ENCODE measurements at places on chromosomes 5 and 9.

- no peak for DNase-seq
Measured at GRCh38 chr9:110820381-110820780, 151.8 kb downstream of the MUSK start.

DNA sequence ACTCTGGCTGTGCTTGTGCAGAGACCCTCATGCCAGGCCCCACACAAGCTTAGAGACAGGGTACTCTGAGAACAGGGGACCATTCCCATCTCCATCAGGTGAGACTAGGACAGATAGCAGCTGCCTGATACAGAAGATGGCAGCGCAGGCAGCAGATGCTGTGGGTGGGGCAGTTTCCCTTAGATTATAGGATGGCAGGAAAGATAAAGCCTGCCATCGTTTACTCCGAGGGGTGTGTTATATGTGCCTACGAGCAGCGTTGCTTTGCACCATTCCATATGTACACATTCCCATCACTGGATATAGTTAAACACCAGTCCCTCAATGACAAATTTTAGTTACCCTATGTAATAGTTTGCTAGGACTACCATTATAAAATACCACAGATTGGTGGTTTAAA, 135.2 kb downstream of the SMARCA2 start:
- DNase-seq: no peak

GRCh38 chr9:94586316-94586715, 7.3 kb downstream of the FBP2 start:
- no peak for DNase-seq

GRCh38 chr9:134026581-134026980, 1.3 kb downstream of the BRD3OS start:
- DNase-seq: no peak

DNA sequence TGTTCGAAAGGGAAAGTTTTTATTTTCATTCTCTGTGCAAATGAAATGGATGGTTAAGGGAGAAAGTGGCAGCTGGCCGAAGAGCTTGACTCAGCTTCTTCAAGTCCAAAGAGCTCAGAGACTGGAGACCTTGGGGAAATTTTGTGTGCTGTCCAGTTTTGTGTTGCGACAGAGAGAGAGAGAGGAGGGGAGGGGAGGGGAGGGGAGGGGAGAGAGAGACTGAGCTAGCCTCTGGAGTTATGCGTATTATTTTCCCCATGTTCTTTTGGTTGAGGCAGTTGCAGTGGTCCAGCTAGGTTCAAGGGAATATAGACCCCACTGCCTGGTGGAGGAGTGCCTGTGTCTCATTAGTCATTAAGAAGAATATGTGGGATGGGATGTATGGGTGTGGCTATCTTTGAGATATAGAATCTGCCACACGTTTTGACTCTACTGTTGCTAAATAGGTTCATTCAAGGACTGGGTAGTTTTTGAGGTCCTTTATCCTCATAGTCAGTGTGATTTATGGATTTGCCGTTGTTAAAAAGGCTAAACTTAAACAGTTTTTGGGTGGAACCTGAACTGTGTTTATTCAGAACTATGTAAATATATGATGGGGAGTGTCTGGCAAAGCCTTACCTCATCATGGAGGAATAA, 69.7 kb downstream of the ARHGAP26 start:
- no peak for DNase-seq

DNA sequence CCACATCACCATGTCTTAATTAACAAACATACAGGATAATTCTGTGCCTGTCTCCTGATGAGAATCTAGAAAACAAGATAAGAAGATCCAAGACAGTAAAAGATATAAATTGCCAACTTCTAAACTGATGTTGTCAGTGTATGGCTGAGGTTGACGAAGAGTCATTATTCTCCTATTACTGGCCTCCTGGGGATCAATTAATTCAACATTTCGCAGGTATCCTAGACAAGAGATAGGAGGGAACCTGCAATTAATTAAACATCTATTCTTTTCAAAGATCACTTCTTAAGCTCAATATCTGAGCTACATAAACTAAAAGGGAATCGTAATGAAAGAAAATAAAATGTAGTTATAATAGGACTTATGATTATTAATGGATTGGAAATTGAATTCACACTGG, 232.0 kb upstream of the GRIA1 start:
- no peak for DNase-seq

- DNase-seq: no peak
Measured at GRCh38 chr5:58842852-58843251, 260.0 kb downstream of the RAB3C start.

DNA sequence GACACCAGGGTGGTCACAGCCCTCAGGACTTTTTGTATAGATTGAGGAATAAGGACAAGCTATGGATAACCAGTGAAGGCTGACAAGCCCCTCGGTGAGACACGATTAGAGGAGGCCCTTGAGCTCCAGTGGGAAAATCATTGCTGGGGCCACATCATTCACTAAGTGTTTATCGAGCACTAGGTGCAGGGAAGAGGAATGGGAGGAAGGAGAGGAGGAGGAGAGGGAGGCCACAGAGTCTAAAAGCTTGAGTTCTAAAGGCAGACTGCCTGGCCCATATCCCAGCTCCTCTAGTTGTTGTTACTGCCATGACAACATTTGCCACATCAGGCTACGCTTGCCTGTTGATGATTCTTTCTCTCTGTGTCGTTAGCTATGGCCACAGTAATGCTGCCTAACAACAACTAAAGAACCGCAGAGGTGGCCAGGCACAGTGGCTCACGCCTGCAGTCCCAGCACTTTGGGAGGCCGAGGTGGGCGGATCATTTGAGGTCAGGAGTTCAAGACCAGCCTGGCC, 37.6 kb downstream of the NKX2-5 start:
- DNase-seq: no peak

DNA sequence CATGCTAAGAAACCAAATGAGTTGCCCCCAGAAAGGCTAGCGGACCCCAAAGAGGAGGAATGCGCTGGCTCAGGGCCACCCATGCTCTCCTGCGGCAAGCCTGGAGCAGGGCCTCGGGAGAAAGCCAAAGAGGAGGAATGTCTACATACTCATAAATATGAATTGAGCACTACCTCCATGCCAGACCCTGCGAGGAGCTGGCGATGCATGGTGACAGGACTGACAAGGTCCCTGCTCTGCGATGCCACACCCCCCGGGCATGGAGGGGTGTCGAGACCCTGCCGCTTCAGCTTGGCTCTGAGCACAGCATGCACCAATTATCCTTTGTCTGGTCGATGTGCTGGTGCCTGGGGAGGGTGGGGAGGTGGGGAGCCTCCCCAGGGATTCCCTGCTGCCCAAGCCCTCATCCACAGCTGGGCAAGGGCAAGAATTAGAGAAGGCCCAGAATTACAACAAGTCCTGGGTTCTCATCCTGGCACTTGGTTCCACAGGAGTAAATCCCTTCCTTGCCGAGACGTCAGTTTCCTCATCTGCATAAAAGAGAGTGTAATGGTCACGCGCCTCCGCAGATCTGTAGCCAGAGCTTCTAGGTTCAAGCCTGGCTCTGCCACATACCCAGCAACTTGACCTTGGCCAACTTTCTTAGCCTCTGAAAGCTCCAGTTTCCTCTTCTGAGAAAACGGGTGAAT, 74.4 kb downstream of the FAM114A2 start:
- DNase-seq: no peak

GRCh38 chr5:65668696-65669095, 43.9 kb downstream of the SHLD3 start:
- no peak for DNase-seq

DNA sequence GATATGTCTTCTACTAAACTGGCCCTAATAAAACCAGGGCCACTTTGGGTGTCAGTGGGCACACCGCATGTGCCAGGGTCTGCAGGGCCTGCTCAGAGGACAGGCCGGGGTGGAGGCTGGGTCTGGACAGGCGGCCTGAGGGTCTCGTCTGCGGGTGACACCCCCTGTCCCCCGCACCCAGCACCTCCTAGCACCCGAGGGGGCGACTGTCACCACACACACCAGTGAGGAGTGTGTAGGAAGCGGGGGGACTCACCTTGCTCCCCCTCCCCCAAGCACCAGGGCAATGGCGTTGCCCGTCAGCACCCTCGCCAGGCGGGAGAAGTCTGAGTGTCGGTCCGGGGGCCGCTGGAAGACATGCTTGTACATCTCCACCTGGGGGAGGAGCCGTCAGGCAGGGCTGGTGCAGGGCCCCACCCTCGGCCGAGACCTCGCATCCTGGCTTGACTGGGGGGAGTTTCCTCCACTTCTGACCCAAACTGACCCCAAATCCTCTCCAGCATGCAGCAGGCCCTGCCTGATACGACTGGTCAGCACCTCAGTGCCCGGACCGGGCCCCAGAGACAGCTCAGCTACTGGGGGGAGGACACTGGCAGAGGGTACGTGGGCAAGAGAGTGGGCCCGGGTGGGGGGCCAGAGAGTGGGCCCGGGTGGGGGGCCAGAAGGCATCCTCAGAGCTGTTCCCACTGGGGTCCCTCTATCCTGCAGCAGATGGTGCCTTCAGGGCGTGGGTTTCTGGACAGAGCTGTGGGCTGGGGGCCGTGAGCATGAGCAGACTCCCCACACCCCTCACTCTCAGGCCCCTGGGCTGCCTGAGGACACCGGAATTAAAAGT, 18.9 kb upstream of the NSMF start:
- DNase-seq: no peak

- DNase-seq: no peak
Measured at GRCh38 chr9:36969216-36969771, 64.8 kb downstream of the PAX5 start.

GRCh38 chr5:127801751-127802476, 98.7 kb downstream of the CCDC192 start:
- DNase-seq: no peak

- DNase-seq: no peak
Measured at GRCh38 chr5:124289641-124290311, 456.7 kb downstream of the ZNF608 start.

- DNase-seq: no peak
Measured at GRCh38 chr5:134422791-134423365, 11.2 kb upstream of the CDKN2AIPNL start.

DNA sequence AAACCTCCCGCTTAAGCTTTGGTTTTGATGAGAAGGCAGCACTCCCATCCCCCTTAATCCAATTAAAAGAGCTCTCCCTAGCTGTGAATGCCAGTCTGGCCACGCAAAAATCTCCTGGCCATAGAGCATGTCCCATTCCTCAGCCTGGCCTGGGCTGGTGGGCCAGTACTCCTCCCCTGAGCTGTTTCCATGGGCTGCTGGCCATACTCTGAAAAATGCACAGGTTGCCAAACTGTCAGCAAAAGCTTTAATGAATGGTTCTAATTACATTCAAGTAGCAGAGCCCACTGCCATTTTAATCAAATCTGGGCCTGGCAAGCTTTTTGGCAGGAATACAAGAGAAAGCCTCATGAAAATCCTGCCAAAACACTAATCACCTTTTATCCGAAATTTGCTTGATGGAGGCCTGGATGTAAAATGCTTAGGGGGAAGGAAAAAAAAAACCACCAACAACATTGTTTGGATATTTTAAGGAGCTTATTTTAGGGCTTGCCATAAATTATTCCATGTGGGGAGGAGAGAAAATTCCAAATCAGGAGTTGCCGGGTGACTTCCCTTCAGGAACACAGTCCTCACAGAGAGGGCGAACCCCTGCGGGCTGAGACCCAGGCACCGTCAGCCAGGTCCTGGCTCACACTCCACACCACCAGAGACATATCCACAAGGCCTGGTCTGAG, 243.3 kb downstream of the SEC61B start:
- DNase-seq: no peak

DNA sequence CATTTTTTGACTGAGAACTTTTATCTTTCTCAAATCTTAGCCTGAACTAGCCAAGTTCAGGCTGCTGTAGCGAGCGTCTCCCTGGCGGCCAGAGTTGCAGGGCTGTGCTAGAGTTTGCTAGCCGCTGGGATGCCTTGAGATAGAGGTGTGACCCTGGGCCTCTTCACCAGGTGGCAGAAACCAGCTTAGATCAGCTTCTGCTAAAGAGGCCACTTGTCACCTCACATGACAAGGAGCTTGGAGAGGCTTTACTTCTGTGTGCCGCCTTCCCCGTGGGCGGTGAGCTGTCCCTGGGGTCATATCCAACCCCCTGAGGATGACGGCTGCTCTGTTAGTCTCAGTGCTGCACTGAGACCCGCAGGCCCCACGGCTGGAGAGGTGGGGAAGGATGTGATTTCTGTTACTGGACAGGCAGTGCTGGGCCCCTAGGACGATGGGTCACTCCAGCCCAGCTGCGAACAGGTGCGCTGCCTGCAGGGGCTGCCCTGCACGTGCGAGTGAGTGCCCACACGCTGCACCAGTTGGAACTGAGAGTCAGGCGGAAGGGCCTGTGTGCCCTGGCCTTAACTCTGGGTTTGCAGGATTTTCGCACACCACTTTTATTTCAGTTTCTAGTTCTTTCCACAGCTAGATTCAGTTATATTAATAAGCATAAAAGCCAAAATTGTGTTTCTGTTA, 63.8 kb downstream of the EHMT1 start:
- no peak for DNase-seq

DNA sequence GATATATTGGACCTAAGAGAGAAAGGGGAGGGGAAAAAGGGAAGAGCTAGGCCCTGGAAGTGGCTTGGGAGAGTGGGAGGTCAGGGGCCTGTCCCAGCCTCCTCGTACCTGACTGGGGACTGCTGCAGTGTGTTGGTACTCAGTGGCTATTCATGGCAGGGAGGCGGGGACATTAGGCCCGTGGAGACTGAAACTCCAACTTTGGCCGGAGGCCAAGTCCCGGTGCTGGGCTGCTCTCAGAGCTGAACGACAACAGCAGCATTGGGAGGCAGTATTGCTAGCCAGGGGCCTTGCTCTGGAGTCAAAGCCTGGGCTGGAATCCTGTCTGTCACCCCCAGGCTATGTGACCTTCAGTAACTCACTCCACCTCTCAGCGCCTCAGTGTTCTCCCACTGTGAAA, 37.8 kb downstream of the NEURL1B start:
- DNase-seq: no peak

GRCh38 chr9:73146111-73146815, 5.4 kb upstream of the ANXA1 start:
- DNase-seq: no peak

DNA sequence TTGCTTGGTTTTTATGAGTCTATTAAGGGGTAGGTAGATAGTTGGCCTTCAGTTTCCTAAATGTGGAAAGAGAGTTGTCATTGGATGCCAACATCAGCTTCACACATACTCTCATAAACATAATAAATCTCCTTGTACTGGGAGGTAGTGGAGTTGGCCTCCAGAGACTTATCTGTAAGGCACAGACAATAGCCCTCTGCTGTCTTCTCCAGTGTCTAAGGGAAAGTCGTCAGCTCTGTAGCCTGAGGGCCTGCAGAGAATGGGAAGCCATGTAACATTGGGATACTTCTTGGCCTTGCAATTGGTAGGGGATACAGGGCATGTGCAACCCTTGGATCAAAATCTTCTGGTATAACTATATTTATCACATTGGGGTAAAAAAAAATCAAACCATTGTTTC, 331.9 kb upstream of the KLF9 start:
- no peak for DNase-seq

DNA sequence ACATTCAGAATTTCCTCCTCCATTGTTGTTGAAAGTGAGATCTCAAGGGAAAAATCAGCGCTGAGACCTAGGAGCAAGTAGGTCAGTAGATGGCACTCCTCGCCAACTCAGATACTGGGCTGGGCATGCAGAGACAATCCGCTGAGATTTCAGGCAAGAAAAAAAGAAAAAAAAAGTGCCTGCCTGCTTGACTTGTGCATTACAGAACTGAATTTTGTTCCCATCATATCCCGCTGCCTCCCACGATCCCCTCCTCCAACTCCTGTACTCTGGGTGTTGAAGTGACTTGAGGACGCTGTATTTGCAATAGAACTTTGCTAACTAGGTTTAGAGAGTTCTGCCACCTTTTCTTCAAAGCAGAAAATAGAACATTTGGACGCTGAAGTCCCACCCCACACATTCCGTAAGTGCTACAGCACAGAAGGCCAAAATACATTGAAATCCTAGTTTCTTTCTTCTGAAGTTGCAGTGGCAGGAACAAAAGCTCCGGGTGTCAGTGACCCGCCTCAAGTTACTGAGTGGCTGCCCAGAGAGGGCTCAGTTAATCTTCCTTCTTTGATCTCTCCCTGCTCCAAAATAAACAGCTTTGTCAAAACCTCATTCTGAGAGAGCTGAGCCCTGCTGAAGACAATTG, 265.8 kb downstream of the MLLT3 start:
- peak; percentile 54 for DNase-seq

All from GM10248 (cell line).